ENCODE measurements at places on chromosomes 3 and 15.

- no peak for DNase-seq
Measured at GRCh38 chr15:63335543-63336240, 46.0 kb downstream of the CA12 start.

- no peak for DNase-seq
Measured at GRCh38 chr15:67613211-67613610, 70.7 kb downstream of the MAP2K5 start.

- no peak for DNase-seq
Measured at GRCh38 chr3:172294223-172294806, 153.9 kb downstream of the GHSR start.

DNA sequence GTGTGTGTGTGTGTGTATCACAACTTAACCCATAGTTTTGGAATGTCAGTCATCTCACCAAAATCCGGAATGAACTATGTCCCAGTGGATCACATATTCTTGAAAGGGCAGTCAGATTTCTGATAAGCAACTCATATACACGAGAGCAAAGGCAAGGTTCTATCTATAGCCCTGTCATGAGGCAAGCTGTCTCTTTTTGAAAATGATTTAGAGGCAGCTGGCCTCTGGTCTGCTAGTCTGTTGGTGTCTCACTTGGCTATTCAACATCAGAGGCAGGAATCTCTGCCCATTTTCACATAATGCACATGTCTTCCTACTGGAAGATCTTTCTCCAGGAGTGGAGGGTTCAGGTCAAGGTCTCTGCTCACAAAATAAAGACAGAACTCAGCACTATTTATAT lies 79.8 kb downstream of the CNTN6 start:
- no peak for DNase-seq

DNA sequence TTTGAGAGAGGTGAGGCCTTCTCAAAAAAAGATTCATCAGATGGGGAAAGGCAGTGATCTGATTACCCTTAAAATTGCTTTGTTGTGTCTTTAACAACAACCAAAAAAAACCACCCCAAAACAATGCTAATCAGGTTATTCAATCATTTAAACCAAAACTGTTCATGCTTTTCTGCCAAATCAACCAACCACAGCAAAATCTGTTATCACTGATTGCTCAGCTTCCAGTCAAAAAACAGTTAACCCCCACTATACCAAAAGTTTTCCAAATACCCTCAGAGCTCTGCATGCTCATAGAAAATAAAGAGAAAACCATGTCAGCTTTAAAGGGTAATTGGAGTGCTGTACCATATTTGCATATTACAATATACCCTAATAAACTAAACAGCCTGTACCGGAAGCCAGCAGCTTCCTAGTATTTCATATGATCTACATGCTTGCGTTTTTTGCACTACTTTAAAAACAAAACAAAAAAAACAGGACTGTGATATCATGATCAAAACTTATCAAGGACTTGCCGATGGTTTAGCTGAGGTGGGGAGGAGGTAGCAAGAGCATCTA lies 22.8 kb downstream of the SATB1 start:
- no peak for DNase-seq

GRCh38 chr15:40082195-40082883 lies 26.3 kb downstream of the BMF start:
- DNase-seq = no peak

GRCh38 chr15:61764141-61764540 lies 296.1 kb downstream of the VPS13C start:
- no peak for DNase-seq

GRCh38 chr3:98779541-98780335 lies 16.6 kb downstream of the ST3GAL6 start:
- peak; percentile 91 for DNase-seq

DNA sequence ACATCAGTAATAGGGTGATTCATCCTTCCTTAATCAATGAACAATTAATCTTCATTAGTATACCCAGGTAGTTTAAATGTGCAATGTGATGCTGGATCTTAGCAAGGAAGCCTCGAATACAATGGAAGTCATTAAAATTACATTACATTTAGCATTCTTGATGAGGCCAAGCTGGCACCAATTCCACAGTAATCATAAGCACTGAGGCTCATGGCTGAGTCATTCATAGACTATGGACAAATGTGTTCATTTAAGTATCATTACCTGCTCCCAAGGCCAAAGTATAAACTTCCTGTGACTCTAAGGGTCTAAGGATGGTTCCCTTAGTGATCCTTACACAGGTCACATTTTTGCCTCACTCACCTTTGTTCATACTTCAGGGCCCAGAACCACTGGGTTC lies 266.4 kb upstream of the CDIN1 start:
- peak; percentile 11 for DNase-seq

- no peak for DNase-seq
Measured at GRCh38 chr15:95497634-95498033, 832.9 kb upstream of the NR2F2 start.

DNA sequence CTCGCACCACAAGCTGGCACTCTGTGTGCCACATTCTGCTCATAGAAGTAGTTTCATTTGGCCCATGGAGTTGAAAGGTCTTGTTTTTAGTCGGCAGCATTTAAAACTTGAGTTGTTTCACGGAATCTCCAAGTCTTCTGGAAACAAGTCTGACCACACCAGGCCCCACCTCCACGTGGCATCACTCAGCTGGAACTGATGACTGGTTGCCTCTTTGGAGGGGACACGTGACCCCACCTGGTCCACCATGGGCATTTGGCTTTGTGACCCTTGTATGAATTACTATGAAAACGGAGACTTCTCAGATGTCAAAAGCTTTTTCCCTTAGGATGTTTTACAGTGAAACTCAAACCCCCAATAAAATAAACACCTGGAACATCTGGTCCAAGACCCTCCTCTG lies 74.9 kb downstream of the NTRK3 start:
- no peak for DNase-seq

- no peak for DNase-seq
Measured at GRCh38 chr15:91938136-91938535, 84.6 kb downstream of the SLCO3A1 start.

- no peak for DNase-seq
Measured at GRCh38 chr15:59998950-59999611, 5.0 kb upstream of the FOXB1 start.

- no peak for DNase-seq
Measured at GRCh38 chr3:170240671-170241070, 18.4 kb downstream of the PRKCI start.

DNA sequence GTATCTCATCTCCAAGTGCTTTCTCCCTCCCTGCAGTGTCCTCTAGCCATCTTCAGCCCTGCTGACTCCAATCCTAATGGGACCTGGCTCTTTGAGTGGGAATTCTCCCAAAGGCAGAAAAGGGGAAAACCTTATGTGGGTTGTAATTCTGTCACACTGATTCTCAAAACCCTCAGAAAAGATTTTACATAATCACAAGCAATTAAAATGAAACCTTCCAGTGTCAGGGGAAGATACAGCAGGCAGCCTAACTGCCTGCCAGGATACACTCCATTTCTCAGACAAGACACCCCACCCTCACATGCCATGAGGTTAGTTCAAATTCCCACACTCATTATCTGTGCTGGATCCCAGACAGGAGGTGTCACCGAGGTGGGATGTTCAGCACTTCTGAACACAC lies 121.4 kb downstream of the RFTN1 start:
- no peak for DNase-seq

DNA sequence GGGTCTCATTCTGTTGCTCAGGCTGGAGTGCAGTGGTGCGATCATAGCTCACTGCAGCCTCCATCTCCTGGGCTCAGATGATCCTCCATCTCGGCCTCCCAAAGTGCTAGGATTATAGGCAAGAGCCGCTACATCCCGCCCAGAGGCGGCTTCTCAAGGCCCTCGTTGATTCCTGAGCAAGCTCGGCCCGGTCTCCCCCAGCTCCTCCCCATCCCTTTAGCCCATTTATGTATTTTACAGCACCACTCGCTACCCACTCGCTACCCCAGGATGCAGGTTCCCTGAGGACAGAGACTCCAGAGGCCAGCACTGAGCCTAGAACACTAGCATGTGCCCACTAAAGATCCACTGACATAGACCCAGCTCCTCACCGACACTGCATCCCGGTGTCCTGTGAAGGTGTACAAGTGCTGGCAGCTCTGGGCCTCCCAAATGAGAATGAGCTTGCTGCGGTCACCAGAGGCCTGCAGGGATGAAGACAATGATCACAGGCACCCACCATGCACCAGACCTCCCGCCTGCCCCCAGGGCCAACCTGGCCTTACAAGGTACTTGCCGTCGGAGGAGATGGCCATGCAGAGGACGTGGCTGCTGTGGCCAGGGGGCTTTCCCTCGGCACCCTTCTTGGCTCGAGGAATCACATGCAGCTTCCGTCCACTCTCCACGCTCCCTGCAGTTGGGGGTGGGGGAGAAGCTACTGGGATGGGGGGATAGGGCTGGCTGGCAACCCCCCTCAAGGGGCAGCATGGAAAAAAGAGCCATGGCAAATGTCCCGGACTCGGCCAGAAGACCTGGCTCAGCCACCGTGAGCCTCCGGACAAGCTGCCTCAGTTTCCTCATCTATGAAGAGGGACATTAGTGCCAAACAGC lies 5.6 kb downstream of the RRP9 start:
- no peak for DNase-seq

DNA sequence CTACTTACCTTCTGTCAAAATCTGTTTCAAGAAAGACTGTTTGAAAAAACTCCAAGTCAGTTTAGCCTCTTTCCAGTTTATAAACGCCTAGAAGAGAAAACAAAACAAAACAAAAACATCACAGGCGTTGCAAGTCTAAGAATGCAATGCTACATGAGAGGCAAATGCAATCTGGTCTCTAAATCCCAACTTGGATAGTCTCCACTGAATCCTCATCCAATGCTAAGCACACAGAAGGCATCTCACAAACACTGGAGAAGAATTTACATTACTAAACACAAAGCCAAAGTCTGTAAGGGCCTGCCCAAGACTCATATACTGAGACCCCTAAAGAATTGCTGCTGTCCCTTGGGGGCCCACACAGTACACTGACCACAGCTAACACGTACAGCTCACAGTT lies 18.4 kb downstream of the RFT1 start:
- DNase-seq = no peak
